ENCODE measurements at places on chromosomes 16 and 17.

DNA sequence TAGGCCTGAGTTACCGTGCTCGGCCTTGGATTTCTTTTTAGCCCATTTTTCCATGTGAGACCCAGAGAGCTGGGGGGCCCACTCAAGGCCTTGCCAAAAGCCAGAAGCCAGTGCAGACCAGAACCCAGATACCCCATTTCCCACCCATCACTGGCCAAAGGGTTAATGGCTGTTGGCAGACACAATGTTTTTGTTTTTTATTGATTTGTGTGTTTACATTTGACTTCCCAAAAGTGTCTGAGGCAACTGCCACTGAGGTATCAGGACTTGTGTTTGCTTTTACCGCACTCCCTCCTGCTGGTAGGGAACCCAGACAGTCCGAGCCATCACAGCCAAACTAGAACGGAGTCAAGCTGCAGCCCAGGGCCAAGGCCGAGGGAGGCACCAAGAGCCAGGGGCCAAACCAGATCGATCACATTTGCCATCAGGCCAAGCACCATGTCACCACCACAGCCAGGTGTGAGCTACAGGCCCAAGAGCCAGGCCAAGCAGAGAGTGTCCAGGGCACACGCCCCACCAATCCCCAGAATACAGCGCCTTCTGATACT, 7.7 kb upstream of the TNFSF12 start:
- DNase-seq: no peak

GRCh38 chr17:50931144-50931908, 65.2 kb upstream of the TOB1 start:
- DNase-seq: peak; percentile 87

GRCh38 chr16:53159781-53160436, 105.1 kb downstream of the CHD9 start:
- DNase-seq: peak; percentile 29

GRCh38 chr17:3904501-3904900, 11.6 kb upstream of the CAMKK1 start:
- DNase-seq: no peak

- DNase-seq: no peak
Measured at GRCh38 chr16:77782694-77783093, 5.7 kb upstream of the VAT1L start.

DNA sequence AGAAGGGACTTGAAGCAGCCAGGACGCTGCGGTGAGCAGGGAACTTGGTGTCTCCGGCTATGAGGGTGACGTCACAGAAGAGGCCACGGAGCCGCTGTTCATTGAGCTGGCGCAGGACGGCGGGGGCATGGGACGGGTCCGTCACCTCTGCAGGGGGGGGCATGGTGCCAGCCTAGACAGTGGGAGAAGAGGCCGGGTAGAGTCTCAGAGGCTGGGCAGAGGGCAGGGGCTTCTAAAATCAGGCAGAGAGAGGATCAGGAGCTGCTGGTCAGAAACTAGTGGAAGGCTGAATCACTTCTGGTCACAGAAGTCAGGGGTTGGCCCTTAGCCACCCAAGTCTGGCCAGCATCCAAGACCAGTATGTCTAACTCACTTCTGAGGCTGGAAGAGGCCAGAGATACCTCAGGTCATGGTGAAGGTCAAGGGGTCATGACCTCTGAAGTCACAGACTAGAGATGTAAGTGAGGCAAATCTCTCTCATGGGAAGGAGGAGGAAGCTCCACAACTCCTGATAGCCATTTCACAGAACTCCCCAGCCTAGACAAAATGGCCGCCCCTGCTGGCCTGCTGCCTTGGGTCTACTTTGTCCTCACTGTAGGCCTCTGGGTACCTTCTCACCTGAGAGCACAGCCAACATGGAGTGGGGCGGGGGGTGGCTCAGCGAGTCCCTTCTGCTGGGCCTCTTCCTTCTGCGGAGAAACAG, 12.6 kb downstream of the ZBTB4 start:
- no peak for DNase-seq

DNA sequence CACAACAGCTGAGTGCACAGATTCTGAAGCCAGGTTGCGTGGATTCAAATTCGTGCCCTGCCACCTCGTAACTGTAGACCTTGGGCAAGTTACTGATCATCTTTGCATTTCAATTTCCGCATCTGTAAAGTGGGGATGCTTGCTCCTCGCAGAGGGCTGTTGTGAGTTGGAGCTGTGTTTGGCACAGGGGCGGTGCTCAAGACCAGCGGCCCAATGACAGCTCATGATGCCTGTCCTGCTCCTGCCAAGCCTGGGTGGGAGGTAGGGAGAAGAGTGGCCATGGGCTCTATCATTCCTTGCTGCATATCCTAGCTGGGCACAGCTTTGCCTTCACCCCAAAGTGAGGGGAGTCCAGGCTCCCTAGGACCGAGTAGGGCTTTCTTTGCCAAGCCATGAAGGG, 12.6 kb downstream of the NXPH3 start:
- DNase-seq: no peak

GRCh38 chr17:58575511-58575910, 61.1 kb upstream of the MTMR4 start:
- DNase-seq: no peak

DNA sequence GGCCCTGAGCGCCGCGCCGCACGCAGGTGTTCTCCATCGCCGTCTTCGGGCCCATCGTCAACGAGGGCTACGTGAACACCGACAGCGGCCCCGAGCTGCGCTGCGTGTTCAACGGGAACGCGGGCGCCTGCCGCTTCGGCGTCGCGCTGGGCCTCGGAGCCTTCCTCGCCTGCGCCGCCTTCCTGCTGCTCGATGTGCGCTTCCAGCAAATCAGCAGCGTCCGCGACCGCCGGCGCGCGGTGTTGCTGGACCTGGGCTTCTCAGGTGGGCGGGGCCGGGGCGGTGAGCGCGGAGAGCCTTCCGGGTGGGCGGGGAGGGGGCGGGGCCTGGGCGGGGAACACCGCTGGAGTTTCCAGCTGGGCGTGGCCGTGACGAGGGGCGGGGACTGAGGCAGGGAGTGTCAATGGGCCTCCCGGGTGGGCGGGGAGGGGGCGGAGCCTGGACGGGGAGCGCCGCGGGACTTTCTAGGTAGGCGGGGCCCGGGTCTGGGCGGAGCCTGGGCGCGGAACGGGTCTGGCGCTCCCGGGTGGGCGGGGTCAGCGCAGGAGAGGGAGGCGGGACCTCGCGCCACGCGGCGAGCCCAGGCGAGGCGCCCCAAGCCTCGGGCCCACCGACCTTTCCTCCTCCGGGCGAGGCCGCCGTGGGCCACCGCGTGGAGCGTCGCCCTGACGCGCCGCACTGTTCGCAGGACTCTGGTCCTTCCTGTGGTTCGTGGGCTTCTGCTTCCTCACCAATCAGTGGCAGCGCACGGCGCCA, 2.4 kb downstream of the SYNGR3 start:
- DNase-seq: no peak

DNA sequence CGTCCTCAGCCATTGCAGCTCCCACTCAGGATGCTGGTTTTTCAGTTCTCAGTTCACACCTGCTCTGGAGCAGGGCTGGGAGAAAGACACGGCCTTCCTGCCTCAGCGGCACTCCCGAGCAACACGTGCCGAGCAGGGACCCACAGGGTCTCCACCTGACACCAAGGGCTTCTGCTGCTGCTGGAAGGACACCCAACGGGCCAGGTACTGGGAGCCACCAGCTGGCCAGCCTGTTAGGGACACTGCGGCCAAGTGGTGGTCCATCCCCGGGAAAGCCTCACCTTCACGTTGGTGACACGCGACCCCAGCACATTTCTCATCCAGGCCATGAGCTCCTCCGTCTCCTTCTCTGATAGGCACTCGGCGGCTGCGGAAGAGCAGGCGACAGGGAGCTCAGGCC, 8.1 kb downstream of the DNASE1 start:
- DNase-seq: no peak

DNA sequence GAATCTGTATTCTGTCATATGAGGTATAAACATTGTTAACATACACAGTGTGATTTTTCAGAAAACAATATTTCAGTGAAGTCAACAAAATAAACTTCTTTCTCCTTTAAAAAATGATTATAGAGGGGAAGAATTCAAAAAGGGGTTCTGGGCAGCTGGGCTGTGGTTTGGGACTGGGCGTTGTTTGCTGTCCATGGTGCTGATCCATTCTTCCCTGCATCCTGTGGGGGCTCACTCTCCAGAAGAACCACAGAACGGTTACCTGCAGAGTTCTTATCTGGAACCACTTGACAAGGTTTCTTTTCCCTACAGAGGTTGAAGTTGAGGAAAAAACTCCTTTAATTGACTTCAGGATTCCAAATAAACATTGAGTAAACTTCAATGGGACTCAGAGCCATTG, 1091.0 kb downstream of the CDH8 start:
- no peak for DNase-seq

DNA sequence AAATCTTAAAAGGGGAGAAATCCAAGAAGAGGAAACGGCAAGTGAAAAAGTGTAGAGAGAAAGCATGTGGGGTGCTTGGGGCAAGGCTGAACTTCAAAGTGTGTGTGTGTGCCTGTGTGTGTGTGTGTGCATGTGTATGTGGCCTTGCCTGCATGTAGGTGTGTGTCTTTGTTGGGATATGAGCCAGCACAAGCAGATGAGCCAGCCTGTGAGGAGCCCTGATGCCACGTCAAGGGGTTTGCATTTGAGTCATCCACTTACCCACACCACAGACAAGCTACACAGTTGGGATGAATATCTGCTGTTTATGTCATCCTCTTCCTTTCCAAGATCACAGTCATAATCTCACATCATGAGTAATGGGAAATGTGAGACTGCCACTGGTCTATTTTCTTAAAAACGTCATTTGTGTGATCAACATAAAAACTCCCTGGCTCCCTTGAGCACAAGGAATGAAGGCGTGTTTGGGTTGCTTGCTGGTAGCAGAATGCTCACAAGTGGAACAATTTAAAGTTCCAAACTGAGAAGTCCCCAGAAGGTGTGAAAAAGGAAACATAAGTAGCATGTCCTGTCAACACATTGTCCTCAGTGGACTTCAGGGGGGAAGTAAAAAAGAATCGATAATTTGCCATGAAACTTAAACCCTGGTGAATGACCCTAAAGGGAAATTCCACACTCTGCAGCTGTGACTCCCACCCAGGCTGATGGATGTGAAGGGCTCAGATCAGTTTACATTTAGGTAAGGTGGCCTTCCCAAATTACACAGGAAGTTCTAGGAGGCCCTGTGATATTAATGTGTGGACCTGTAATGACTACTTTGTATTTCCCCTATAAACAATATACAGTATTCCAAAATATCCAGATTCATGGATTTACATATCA, 14.7 kb downstream of the KCTD19 start:
- no peak for DNase-seq

GRCh38 chr17:14459955-14460354, 159.1 kb downstream of the HS3ST3B1 start:
- DNase-seq: no peak

DNA sequence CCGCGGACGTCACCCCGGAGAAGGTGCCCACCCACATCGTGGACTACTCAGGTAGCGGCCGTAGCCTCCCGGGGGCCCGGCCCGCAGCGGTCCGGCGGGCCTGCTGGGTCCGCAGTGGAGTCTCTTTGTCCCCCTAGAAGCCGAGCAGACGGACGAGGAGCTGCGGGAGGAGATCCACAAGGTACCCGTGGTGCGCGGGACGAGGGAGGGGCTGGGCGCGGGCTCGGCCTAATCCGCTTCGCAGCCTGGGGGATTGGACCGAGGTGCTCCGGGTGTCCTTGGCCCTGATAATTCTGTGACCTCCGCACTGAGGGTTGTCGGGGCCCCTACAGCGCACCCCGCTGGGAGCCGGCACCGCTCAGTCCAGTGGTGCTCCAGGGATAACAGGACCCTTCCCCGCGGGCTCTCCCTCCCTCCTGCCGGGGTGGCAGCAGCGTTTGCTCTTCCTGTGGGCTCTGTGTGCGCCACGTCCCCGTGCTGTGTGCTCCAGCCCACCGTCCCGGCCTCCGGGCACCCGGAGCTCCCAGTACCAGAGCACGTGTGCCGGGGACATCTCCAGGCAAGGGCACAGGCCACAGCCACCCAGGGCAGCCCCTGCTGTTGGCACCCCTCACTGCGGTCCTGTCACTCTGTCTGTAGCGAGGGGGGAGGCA, 713 bp downstream of the RHOT2 start:
- DNase-seq: no peak

DNA sequence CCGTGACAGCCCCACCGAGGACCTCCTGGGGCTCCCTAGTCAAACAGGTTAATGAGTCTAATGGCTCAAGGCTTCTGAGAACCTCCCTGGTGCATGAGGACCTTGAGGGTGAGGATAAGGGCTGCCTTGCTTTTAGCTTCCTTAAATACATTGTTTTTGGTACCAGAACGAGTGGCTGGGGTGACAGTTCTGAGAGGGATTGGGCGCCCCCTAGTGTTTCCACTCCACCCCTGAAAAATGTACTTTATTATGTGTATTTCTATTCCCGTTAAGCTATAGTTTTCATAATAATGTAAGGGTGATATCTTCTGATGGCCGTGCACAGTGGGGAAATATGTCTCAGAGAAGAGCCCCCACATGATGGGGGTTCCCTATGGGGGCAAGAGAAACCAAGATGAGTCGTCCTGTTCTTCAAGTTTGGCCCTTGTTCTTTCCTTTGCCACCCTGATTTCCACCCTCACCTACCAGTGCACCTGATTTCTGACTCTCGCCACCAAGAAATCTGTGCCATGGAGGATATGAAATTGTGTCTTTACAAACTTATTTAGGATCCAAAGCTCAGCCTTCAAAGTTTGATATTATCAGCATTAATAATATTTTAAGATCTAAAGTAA, 14.5 kb upstream of the VWA3A start:
- DNase-seq: peak; percentile 36

- DNase-seq: no peak
Measured at GRCh38 chr17:67687511-67687910, 30.2 kb upstream of the NOL11 start.

DNA sequence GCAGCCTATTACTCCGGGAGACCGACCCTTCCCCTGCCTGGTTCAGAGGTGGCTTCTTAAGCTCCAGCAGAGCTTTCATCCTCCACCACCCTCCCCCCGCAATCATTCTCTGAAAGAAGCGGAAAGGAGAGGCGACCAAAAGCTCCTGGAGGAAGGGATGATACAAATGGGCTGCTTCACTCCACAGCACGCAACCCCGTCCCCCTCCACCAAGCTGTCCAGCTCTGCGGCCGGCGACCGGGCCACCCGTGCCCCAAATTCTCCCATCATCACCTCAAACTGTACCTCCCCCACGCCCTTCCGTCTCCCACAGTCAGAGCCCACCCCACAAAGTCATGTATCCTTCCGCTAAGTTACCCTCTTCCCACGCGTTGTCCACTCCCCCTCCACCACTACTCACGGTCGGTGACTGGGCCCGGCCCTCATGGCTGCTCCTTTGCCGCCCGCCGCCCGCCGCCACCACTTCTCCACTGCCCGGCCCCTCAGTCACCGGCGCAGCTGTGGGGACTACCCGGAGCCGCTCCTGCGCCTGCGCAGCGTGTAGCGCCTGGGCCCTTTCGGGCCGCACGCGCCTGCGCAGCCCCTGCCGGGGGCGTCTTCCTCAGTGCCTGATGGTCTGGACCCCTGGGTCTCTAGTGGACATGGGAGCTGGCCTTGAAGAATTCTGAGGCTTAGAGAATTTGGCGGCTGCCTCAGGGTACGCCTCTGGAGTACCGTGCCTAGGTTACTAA, at the start of gene FAM222B:
FAM222B (minus strand) TSS at position 509 of the 731 bp plus-strand sequence. CDS start 76,123 bp downstream, outside the sequence.
- peak; percentile 85 for DNase-seq

- DNase-seq: no peak
Measured at GRCh38 chr16:77500934-77501664, 66.3 kb upstream of the ADAMTS18 start.

Measured in NCI-H1417 (cell line).